ENCODE measurements at places on chromosomes 4 and X.
A peak's percentile ranks its signal among the peaks of the same experiment; 100 is the strongest.

GRCh38 chr4:54073271-54073880 is 9.0 kb upstream of the CHIC2 start:
- DNase-seq: no peak

GRCh38 chr4:70902577-70903290 is 565 bp downstream of the MOB1B start:
- peak; percentile 74 for DNase-seq

DNA sequence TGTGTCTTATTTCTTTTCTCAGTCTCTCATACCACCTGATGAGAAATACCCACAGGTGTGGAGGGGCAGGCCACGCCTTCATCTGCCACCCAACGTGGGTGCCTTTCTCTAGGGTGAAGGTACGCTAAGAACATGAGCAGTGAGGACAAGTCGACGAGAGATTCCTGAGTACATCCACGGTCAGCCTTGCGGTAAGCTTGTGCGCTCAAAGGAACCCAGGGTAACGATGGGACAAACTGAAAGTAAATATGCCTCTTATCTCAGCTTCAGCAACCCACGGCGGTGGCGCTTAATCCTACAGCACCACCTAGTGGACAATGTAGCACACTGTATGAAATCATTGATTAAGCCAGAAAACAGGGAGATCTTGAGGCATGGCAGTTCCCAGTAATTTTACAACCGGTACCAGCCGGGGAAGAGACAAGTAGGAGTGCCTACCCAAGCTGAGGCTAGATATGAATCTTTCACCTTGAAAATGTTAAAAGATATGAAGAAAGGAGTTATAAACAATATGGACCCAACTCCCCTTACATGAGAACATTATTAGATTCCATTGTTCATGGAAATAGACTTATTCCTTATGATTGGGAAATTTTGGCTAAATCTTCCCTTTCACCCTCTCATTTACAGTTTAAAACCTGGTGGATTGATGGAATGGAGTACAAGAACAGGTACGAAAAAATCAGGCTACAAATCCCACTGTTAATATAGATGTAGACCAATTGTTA is 63.0 kb downstream of the ZNF732 start:
- DNase-seq: peak; percentile 3

DNA sequence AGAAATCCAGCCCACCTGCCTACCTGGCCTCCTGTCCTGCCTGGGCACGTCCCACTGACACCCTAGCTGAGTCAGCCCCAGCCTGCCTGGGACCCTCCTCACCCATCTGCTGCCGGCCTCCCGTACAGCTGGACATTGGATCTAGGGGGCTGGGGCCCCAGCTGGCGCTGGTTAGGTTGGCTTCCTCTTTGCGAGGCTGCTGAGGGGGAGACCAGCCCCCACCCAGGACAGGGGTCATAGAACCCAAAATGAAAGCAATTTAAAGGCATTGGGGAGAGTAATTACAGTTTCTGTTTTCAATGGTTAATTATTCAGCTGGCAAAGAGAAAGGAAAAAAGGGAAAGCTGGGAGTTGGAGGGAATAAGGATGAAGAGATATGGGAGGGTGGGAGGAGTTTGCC is 15.8 kb downstream of the EFNB1 start:
- DNase-seq: no peak

DNA sequence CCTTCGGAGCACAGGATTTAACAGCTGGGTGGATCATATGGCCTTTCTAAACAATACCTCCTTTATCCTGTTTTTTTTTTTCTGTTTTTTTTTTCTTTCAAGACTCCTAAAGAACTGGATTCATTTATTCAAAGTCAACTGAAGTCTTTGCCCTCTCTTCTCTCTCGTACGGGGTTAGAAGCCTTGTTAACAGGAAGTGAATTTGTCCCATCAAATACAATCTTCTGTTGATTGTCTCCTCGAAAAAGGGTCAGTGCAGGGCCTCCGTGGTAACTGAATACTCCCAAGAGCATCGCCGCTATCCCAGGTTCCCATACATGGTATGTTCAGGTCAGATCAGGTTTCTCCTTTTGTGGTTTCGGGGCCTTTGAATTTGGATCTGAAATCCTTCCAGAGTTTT is 1.8 kb upstream of the TMEM128 start:
- no peak for DNase-seq

DNA sequence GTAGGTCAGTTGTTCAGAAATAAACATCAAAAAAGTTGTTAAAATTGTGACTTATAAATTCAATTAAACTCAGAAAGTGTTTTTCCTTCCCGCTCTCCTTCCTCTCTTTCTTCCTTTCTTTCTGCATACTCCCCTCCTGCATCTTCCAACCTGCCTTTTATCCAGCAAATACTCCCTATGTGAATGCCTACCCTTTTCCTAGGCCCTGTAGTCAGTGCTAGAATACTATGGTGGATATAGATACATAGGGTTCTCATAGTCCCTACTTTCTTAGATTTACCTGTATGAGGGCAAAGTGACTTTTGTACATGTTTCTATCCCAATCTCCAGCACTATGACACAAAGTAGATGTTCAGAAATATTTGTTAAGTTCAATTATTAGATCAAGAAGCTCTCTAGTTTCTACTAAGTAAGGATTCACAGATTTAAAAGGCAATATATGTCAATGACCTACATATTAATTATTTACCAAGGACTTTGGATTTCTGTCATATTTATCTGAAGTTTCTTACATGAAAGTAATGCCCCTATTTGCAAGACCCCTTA is 732 bp downstream of the SULT1E1 start:
- DNase-seq: no peak

- DNase-seq: peak; percentile 61
Observed at GRCh38 chr4:56575820-56576429, 70.3 kb downstream of the ARL9 start.

DNA sequence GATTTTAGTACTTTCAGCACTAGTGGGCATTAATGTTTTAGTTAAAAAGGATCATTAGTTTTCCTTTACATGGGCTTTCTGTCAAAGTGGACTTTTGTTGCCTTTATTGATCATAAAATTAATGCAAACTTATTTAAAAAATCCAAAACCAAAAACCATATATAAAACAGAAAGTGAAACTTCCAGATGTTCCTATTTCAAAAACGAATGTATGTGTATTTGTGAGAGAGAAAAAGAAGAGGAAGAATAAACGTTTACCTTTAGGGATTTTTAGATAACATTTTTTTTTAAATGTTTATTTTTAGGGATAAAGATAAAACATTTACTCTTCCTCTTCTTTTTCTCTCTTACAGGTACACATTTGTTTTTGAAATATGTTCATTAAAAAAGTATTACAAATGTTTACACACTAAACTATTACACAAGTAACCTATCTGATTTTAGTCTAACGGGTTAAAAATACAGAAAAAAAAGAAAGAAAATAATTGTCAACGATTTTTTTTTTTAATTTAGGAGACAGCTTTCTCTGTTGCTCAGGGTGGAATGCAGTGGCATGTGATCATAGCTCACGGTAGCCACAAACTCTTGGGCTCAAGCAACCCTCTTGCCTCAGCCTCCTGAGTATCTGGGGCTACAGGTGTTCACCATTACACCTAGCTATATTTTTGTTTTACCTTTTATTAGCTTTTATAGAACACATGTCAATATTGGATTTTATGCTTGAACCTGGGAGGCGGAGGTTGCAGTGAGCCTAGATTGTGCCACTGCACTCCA is 16.8 kb upstream of the COX18 start:
- DNase-seq: no peak

- no peak for DNase-seq
Observed at GRCh38 chr4:41784191-41784979, 35.9 kb upstream of the PHOX2B start.

- DNase-seq: no peak
Observed at GRCh38 chr4:39357002-39357401, 9.2 kb downstream of the RFC1 start.

- no peak for DNase-seq
Observed at GRCh38 chrX:23616361-23616760, 50.9 kb upstream of the PRDX4 start.

- no peak for DNase-seq
Observed at GRCh38 chr4:153748378-153748777, 11.4 kb downstream of the RNF175 start.

GRCh38 chr4:11323771-11324170 is 104.9 kb downstream of the HS3ST1 start:
- DNase-seq: no peak

GRCh38 chr4:42342459-42342858 is 54.8 kb upstream of the SHISA3 start:
- DNase-seq: no peak

DNA sequence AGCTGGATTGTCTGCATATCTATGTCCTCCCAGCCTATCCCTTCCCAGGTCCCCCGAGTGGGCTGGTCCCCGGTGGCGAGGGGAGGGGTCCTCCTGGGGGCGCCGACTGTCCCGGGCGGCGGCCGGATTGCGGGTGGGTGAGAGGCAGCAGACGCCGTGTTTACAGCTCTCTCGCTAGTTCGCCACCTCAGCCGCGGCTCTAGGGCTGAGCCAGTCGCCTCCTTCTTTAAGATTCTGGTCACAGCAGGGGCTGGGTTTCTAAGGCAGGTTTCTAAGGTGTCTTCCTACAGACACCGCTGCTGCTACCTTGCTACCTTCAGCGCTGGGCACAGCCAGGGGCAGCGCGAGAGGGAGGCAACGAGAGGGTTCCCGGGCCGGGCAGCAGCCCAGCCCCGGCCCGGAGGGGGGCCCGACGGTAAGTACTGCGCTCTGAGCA is 57.2 kb downstream of the FRMPD3 start:
- DNase-seq: no peak

- no peak for DNase-seq
Observed at GRCh38 chr4:150229520-150229919, 151.3 kb downstream of the DCLK2 start.

DNA sequence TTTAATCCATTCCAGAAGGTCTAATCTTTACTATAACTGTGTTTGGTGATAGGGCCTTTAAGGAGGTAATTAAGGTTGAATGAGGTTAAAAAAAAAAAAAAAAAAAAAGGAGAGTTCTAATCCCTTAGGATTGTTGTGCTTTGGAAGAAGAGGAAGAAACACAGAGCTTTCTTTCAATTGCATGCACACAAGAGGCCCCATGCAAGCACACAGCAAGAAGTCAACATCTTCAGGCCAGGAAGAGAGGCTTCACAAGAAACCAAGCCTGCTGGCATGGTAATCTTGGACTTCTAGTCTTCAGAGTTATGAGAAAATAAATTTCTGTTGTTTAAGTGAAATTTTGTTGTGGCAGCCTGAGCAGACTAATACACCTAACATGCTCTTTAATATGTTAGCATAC is 118.6 kb downstream of the NAA11 start:
- DNase-seq: no peak

DNA sequence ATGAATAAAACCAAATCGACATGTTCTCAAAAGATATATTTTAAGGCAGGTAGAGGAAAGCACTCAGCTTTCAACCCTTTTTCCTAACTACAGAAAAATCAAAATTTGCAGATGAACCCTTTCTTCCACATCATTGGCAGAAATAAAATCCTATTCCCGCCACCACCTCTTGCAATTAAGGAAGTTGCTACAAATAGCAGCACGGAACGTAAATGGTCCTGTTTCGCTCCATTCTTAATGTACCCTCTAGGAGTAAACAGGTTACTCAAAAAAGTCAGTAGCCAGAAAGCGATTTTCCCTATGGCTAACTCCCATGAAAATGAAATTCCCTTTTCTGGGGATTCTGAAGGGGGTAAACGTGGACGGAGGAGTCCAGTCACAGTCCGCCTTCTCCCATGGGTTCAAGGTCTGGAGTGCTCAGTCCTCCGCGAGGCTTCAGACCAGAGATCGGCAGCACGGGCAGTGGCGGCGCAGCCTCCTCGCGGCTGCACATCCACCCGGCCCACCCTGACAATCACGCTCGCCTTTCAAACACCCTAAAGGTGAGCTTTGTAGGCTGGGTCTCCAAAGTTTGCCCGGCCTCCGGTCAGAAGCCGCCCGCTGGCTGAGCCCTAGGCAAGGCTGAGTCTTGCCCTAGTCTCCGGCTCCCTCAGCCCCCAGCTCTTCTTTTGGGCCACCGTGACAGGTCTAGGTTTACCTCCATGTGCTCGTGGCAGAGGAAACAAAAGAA is 1.8 kb downstream of the ATP11C start:
- no peak for DNase-seq

DNA sequence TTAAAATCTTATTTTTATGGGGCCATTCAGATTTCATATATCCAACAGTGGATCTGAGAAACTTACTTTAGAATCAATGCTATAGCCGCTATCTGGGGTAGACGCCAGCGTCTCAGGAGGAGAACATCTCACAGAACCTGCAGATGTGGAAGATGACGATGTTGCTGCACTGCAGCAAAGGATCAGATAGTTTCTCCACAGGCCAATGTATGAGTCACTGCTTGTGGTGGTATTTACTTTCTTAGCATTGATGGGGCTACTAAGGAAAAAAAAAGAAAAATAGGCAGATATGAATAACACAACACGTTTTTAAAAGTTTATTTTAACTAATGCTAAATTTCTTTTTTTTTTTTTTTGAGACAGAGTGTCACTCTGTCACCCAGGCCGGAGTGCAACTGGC is 85.9 kb downstream of the ZAR1 start:
- DNase-seq: no peak

DNA sequence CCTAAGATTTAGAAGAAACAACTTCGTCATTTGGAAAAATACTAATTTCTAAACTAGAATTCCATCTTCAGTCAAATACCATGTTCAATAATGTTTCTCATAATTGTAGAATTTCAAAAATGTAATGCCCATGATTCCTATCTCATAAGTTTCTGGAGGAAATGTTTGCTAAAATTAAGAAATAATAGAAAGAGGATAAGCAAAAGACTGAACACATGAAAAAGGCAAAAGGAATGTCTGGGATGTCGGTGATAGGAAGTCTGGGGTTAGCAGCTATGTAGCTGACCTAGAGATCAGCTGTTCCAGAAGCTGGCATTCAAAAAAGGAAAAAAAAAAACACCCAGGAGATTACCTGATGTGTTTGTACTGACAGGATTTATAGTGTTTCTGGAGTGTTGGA is 18.9 kb upstream of the PCDH10 start:
- DNase-seq: no peak

DNA sequence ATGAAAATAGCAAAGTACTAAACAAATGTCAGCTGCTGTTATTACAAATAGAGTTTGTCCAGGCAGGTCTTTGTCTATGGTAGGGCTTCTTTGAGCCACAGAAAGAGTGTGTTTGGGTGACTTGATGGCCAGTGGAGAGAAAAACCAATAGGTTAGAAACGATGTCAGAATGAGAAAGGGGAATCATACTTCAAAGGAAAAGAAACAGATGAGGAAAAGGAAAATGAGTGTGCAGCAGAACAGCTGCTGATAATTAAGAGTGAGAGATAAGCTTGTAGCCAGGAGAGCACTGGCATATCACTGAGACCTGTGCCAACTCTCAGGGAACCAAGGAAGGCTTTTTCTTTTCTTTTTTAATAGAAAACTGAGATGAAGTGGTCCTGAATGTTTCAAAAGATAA is 257.2 kb downstream of the ARHGAP24 start:
- no peak for DNase-seq

- no peak for DNase-seq
Observed at GRCh38 chrX:129077424-129078170, 445.7 kb downstream of the SMARCA1 start.

GRCh38 chrX:3811331-3812311 is 98.2 kb upstream of the PRKX start:
- peak; percentile 77 for DNase-seq
